ENCODE measurements at places on chromosomes 11 and 22.

- no peak for DNase-seq
These were observed 42.2 kb upstream of the FAM181B start for GRCh38 chr11:82775736-82776346.

DNA sequence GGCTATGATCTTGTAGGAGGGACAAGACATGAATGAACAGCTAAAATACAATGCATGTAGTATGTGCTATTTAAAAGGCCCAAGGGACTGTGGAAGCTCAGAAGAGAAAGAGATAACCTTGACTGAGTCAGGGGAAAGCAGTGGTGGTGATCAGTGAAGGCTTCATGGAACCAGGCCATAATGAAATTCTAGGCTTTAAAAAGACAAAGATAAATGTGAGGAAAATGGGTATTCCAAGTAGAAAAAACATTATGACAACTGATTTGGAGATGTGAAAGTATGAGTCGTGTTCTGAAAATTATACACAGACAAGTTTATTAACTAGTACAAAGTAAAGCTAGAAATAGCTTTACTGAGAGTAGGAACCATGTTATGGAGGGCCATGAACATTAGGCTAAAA, 189.8 kb downstream of the SOX6 start:
- no peak for DNase-seq

- no peak for DNase-seq
These were observed 942 bp upstream of the RPS6KA4 start for GRCh38 chr11:64357904-64358535.

- no peak for DNase-seq
These were observed 710.6 kb upstream of the CCDC179 start for GRCh38 chr11:23570828-23571227.

DNA sequence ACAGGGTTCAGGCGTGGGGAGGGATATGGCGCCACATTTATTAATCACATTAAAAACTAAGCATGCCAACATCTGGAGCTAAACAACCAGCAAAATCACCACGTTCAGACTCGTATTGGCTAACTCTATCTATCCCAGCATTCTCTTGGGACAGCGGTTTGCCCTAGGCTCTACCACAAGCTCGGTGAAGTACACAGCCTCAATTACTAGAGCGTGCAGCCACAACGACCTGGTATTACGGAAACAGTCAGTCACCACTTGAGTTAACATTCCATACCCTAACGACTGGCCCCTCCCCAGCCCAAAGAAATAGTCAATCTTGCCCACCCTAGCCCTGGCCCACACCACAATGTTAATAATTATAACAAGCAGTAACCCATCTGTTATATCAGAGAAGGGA, 32.1 kb downstream of the APOL5 start:
- DNase-seq = no peak

GRCh38 chr22:49432211-49432896, 395.3 kb downstream of the BRD1 start:
- no peak for DNase-seq

DNA sequence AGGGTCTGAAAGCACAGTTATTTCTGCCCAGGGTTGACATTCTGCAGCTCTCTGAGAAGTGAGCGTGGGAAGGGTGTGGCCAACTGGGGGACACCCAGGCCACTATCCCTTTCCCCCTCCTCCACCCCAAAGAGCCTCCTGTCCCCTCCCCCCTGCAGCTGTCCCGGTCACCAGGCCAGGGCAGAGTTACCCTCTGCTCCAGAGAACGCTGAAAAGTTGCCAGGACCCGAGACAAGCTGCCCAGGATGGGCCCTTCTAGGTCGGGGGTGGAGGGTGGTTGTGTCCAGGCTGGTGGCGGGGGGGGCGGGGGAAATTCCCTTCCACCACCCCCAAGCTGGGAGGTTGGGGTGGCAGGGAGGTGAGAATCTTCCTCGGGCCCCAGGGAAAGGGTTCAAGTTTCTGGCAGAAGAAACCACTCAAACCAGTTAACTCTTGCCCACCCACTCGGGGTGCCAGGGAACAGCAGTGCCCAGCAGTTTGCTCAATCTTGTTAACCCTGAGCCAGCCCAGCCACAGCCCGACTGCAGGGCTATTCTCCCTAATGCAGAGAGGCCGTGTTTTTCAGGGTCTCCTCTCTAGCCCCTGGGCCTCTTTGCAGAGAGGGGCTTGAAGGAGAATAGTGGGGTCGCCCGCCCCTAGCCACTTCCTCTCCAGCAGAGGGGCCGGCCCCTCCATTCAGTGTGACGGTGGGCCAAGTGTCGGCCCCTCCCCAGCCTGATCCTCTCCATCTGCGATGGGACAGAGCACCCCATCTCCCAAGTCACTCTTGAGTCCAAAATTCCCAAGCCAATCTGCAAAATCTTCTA, 697 bp downstream of the LGALS1 start:
- no peak for DNase-seq

DNA sequence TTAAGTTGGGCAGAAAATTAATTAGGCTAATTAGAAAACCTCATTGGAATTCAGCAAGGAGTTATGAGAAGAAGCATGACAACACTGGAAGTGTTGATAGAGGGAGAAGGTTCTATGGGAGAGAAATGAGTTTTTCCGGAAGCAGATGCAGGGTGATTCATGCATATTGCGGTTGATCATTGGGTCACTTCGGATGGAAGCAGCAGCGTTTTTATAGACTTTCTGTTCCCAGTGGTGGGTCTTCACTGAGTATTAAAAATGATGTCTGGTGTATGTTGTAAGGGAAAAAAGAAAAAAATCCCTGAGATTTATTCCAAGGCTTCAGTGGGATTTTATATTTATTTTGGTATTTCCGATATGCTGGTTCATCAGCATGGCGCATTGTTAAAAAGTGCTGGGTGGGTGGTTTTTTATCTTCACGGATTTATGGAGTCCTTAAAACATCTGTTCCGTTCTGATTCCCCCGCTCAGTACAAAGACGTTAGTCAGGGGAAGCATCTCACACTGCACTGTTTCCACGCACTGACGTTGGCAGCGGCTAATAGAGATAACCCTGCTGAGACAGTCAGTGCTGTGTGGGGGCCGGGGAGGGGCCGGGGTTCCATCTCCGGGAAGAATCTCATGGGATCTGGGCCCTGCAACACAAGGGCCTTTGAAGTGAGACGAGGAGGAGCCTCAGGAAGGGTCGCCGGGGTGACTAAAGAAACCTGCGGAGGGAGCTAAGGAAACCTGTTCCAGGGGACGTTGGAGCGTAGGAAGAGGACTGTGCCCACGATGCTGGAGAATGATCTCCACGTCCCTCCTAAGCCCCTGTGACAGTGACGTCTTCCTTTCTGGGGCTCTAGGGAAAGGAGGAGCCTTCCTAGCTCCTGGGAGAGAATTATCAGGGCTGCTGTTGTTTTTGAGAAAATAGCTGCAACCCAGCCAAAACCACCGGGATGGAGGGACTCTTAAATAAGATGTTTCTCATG, 390.0 kb downstream of the NTM start:
- DNase-seq = no peak

- no peak for DNase-seq
These were observed 56.1 kb downstream of the AASDHPPT start for GRCh38 chr11:106133529-106133928.

- DNase-seq = no peak
These were observed 670.0 kb upstream of the KIRREL3 start for GRCh38 chr11:127670374-127671119.

DNA sequence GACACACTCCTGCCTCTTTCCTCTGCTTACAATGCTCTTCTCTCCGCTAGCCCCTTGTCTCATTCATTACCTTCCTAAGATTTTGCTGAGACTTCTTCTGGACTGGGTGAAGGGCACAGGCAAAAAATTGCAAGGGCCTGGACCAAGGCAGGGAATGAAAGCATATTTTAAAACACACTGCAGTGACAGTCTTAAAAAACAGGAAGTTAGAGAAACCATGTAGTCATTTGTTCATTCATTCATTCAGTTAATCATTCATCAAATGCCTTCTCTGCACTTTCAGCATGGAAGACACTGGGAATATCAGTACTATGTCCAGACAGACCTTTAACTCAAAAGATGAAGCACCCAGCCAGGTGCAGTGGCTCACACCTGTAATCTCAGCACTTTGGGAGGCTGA, 44.9 kb upstream of the SWAP70 start:
- no peak for DNase-seq

- no peak for DNase-seq
These were observed 24.3 kb downstream of the BCR start for GRCh38 chr22:23204541-23205157.

DNA sequence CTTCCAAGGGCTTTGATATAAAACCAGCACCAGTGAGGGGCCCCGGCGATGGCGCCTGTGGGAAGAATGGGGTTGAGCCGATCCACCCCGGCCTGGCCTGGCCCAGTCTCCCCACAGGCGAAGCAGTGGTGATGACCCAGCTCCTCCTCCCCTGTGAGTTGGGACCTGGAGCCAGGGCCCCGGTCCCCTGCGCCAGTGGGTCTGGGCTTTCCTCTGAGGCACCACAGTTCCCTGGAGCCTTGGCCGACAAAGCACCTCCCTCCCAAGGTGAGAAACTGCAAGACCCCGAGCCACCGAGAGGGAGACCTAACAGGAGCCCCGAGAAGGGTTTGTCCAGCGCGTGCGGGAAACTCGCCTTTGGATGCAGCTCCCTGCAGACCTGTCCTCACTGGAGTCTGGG, 942.9 kb downstream of the BRD1 start:
- DNase-seq = no peak

GRCh38 chr22:40709752-40710413, 30.6 kb downstream of the MCHR1 start:
- no peak for DNase-seq

DNA sequence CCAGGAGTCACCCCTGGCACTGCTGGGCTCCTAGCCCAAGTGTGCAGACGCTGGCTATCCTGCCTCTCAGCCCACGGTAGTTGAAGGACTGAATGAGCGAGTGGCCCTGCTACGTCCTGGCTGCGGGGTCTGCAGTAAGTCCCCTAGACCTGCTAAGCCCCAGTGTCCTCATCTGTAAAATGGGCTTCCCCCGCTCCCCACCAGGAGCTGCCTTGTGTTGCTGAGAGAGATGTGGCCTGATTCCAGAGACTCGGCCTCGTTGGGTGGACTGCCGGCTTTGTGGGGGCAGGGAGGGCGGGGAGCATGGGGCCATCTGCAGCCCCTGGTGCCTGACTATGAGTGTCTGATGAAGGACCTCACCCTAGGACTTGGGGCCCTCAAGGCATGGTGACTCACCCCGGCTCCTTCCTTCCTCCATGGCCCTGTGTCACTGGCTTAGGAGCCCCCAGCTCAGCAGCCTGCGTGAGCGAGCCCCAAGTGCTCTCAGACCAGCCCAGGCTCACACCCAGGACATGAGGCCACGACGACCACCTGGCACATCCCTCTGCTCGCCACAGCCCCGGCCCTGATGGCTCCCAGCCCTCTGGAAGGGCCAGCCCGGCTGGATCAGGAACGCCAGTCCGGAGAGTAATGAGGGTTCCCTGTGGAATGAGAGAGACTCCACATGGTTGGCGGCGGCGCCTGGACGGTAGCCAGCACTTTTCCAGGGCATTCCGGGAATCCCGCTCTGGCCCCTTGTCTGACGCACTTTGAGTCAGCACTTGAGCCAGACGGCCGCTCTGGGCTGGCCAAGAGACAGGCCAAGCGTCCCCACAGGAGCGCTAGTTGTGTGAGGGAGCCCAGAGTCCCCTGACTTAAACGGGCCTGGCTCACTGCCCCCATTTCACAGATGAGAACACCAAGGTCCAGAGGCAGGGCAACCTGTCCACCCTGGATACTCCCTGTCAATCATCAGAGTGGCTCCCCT, 50.5 kb upstream of the SHISAL1 start:
- no peak for DNase-seq

- no peak for DNase-seq
These were observed 344.9 kb upstream of the B3GAT1 start for GRCh38 chr11:134756811-134757540.

DNA sequence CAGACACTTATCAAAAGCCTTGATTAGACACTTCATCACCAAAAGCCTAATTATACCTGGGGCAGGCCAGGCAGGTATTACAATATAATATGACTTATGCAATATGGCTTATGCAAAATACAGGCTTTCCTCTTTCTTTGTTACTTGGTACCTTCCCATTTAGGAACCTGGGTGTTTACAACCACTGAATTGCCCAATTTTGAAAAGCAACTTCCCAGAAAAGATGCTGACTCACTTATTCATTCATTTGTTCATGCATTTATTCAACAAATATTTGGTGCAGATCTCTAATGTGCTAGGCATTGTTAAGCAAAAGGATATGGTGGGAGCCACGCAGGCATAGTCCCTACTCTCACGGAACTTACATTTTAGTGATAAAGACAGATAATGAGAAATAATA, 13.6 kb upstream of the JAML start:
- DNase-seq = no peak

GRCh38 chr11:33919645-33920044, 27.8 kb upstream of the LMO2 start:
- DNase-seq = no peak

- DNase-seq = no peak
These were observed 9.2 kb upstream of the NARS2 start for GRCh38 chr11:78583889-78584288.

DNA sequence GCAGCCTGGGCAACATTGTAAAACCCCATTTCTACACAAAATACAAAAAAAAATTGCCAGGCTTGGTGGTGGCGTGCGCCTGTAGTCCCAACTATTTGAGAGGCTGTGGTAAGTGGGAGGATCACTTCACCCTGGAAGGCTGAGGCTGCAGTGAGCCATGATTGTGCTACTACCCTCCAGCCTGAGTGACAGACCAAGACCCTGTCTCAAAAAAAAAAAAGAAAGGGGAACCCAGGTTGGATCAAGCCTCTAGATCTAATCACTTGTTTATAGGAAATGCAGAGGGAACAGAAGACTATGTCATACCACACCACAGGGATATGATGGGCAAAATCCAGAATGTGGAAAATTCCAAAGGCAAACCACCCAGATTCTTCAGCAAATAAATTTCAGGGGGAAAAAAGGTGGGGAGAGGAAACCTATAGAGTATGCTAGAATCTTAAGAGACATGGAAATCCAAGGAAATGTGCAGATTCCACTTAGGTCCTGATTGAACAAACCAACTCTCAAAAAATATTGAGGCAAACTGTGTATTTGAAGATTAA, 16.5 kb upstream of the MALAT1 start:
- no peak for DNase-seq

DNA sequence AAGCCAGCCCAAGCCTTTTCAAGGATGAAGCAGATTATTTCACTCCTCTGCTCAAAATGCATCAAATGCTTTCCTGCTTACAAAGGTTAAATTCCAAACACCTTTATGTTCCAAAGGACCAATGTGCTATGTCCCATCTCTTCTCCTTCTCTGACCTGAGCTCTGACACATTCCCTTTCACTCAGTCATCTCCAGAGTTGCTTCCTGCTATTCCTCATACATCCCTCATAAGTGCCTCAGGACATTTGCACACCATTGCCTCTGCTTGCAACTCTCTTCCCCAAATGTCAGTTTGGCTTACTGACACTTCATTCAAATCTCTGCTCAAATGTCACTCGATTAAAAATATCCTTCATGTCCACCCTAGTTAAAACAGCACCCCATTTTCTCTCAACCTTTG, 53.3 kb upstream of the BMAL1 start:
- no peak for DNase-seq

GRCh38 chr11:18304745-18305144, 17.2 kb downstream of the HPS5 start:
- DNase-seq = no peak

- no peak for DNase-seq
These were observed 14.3 kb upstream of the MUC2 start for GRCh38 chr11:1060410-1060809.

- no peak for DNase-seq
These were observed 14.5 kb downstream of the CARS1 start for GRCh38 chr11:3042496-3043314.

Measured in central memory CD4-positive, alpha-beta T cell (primary cell).